ENCODE measurements at places on chromosomes 2 and 18.

DNA sequence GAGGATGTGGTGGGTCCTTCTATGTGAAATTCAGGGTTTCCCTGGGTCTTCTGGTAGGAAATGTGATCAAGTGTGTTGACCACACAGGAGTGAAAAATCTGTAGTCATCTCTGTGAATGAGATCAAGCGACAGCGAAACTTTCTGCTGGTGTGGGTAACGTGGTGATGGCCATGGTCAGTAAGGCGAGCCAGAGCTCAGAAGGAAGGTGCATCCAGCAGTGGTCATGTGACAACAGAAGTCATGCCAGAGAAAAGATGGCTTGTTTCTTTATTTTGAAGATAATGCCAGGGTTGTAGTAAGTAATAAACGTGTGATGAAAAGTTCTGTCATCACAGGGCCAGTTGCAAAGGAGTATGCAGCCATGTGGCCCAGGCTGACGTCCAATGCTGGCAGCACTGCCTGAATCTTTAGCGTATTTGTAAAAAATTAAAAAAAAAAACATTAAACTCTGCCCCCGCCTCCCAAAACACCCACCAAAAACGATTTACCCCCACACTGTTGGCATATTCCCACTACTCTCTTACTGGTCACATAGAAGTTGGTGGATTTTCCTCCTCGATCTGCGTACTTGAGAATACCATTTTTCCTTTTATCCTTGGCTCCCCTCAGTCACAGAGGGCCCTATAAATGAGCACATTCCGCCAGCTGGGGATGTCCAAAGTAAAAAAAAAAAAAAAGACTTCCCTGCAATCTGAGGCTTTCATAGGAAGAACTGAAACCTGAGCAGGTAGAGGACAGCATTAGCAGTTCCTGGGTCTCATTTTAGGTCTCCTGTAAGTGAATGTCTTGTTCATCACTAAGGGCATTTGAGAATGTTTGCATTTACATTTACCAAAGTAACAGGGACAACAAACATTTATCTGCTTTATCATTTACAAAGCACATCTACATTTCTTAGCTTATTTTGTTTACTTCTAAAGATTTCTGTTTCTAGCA lies 70.6 kb downstream of the SLC4A3 start:
- no peak for DNase-seq

DNA sequence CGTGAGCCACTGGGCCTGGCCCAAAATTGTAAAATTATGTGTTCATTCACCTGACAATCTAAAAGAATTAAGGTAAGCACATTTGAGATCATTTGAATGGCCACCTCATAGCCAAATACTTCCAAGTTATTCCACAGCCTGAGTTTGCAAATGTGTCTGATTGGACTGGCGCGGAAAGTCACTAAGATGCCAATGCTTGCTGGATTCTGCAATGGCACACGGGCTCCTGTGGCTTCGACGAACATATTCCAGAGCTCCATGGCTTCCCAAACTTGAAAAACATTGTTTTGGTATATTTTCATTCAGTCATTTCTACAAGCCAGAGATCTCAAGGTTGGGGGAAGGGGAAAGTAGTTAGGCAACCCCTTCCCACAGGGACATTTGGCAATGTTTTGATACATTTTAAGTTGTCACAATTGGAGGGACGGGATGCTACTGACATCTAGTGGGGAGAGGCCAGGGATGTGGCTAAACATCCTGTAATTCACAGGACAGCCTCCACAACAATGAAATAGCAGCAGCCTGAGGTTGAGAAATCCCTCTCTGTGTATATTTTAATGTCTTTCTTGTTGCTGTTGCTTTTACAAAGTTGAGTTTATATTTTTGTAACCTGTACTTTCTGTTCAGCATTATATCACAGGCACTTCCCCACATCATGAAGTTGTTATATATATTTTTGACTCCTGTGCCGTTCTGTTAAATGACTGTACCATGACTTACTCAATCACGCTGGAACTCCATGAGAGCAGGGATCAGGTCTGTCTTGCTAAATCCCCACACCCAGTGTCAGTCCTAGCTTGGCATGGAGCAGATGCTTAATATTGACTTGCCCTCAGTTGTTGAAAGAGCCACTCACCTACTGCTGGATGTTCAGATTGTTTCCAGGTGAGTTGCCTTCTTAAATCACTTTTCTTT lies 56.9 kb downstream of the COL4A4 start:
- DNase-seq = peak; percentile 23

- no peak for DNase-seq
These were observed 138.5 kb downstream of the COL4A4 start for GRCh38 chr2:227025510-227025909.

DNA sequence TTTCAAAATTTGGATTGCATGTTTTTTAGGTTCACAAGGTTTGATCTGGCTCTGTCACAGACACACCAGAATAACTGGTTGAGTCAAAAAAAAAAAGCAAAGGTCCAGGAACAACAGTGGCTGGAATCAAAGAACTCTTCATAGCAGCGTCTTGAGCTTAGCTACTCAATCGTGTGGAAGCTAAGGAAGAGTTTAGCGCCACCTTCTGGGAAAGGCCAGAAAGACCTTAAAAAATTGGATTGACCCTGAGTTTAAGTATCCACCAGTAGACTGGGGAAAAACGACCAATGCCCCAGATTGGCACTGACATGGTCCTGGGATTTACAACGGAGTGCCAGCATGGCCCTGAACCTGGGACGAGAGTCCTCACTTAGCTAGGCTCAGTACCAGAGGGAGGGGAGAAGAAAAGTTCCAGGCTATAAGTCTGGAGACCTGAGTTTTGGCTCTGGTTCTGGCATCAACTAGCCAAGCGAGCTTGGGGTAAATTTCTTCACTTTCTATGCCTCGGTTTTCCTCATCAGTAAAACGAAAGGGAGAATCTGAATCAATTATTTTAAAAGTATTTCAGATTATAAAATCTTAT lies 71.1 kb upstream of the TFCP2L1 start:
- DNase-seq = peak; percentile 21

- no peak for DNase-seq
These were observed 92.7 kb downstream of the NCKAP5 start for GRCh38 chr2:133475610-133476009.

DNA sequence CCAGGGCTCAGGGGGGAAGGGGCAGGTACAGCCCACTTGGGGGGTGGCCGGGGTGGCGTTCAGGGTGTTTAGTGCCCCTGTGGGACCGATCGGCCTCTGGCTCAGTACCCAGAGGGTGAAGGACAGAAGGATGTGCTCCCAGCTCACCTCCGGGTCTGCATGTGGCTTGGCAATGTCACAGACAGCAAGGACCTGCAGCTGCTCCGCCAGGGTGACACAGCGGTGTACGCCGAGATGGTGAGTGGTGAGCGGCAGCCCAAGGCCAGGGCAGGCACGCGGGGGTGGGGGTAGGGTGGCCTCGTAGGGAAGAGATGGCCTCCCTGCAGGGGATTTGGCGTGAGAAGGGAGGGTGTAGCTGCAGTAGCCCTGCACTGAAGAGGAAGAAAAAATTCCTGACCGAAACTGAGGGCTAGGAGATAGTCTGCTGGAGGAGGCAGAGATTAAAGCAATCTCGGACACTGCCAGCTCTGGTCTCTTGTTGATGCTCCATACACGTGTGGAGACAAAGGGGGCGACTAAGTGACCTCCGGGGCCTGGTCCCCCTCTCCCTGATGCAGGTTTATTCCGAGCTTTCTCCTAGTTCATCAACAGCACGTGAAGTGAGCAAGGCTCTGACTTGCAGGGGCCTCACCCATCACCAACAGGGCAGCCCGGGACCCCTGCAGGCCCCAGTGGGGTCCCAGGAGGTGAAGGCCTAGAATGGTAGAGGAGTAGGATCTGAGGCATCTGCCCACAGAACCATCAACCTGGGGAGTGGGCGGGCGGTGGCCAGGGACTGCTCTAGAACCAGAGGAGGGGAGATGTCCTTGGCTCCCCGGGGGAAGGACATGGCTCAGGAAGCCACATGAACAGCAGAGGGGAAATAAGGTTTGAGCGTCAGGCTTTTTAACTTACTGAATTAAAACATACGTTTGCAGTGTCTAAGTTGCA lies 45.4 kb downstream of the FER1L5 start:
- no peak for DNase-seq

GRCh38 chr2:230494980-230495379 lies 79.0 kb downstream of the SP100 start:
- DNase-seq = no peak

- no peak for DNase-seq
These were observed 93.8 kb downstream of the LYPD6B start for GRCh38 chr2:149132339-149132738.

DNA sequence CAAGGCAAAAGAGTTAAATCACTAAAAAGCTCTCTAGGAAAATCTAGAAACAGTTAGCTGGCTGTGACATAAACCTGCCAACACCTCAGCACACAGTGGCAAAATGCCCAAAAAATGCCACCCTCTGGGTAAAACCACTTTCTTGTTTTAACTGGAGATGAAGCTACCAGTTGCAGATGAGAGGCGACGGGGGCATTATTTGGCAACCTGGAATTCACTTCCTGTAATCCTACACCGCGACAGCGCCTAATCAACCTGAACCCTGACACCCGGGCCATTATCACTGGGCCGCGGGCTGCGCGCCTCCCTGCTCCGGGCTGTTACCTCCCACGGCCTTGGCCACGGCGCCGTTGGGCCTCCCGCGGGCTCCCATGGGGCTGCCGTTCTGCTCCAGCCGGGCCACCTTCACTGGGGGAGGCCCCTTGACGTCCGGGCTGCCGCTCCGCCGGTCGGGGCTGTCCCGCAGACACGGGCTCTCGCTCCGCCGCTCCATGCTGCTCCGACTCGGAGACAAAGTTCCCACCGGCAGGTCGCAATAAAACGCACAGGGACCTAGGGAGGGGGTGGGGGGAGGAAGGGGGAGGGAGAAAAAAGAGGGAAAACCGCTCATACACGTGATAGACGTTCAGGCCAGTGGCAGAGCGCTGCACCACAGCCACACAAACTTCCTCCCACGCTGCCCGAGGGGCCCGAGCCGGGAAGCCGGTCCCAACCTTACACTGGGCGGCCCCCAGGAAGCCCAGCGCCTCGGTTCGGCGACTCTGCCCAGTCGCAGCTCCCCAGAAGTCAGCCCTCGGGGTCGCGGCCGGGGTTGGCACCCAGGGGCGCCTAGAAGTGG lies 2.0 kb downstream of the SATB2 start:
- DNase-seq = no peak

DNA sequence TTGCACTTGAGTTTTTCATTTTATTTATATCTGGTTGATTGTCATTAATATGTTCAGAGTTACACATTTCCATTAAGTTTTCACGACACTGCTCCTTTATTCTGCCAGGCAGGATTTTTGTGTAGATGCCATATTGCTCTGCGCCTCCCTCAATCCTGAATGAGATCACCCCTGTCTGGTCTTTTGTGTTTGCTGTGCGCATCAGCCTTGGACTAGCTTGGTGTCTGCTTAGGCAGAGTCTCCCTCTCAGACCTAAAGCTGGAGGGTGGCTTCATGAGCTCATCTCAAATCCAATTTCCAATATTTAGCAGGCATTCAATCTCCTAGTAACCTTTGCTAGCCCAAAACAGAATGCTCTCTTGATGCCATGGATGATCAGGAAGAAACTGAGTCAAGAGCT lies 137.4 kb downstream of the SMAD7 start:
- no peak for DNase-seq

GRCh38 chr2:196413821-196414274 lies 225.7 kb upstream of the CCDC150 start:
- DNase-seq = no peak

- DNase-seq = no peak
These were observed 77.2 kb upstream of the NDUFV2 start for GRCh38 chr18:9025091-9025838.

GRCh38 chr2:171763602-171764001 lies 76.3 kb downstream of the DYNC1I2 start:
- no peak for DNase-seq

GRCh38 chr2:71617266-71617665 lies 163.9 kb downstream of the DYSF start:
- no peak for DNase-seq

- no peak for DNase-seq
These were observed 32.8 kb downstream of the IMPA2 start for GRCh38 chr18:12014086-12014485.

- no peak for DNase-seq
These were observed 18.5 kb downstream of the PMAIP1 start for GRCh38 chr18:59918320-59918755.

DNA sequence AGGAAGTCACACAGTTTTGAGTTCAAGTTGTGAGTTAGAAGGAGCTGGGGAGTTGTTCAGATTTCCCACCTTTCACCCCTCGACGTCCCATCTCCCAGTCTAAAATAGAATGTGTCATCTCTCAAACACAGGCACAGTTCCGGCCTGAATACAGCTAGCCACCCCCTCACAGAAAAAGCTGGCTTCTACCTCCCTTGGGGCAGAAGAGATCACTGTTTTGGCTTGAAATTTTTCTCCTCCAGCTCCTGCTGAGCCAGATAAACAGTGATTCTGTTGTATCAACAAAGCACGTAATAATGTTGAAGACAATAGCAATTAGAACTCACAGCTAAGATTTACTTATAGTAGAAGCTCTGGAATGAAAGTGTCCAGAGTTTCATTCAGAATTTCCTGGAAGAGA lies 74.7 kb downstream of the KIAA2012 start:
- DNase-seq = no peak

DNA sequence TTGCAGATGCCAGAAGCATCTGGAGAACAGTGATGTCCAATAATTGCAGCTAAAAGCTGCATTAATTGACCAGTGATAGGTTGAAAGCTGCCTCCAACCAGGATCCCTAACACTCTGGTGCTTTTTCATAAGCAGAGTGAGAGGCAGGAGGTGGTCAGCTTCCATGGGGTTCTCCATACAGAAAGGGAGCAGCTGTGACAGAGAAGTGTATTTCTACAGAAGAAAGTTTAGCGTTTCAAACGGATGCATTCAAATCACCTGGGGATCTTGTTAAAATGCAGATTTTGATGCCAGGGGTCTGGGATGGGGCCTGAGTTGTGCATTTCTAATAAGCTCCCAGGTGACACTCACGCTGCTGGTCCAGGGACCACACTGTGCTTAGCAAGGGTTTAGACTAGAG lies 216.5 kb upstream of the NRP2 start:
- no peak for DNase-seq

GRCh38 chr18:6745504-6746031 lies 16.1 kb downstream of the ARHGAP28 start:
- DNase-seq = no peak

- DNase-seq = no peak
These were observed 31.4 kb downstream of the EPG5 start for GRCh38 chr18:45935591-45936335.

- no peak for DNase-seq
These were observed 5.0 kb downstream of the SH2D6 start for GRCh38 chr2:85423525-85423924.

DNA sequence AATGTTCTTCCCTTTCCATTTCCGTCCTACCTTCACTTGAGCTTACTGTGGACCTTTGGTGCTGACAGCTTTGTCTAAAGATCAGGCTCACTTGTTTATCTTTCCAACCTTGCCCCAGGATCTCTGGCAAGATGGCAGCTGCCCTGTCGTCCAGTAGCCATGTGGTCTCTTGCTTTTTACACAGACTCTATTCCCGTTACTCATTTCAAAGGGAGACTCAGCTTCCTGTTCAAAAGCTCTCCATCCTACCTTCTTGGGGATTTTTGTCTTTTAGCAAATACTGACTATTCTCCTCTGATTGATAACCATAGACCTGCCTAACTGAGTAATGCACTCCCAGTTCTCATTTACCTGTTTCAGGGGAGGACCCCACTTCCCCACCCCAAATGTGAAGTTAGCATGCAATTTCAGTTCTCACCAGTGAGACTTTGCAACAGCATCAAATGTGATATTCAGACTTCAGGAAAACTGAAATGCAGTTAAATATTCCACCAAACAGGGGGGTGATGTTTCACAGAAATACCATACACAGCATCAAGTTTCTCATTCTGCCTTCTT lies 184.4 kb downstream of the MYO3B start:
- no peak for DNase-seq
